ENCODE measurements at places on chromosomes 13 and 19. TPM values are rescaled to one million over a fixed set of nuclear protein-coding genes. Genes with fewer than 3 reads are reported as not detected.
A peak's percentile ranks its signal among the peaks of the same experiment; 100 is the strongest.

The ZNF418 gene
- 15.3 TPM for total RNA-seq

The BCL2L12 gene
- 7.1 TPM for total RNA-seq

GRCh38 chr13:84431646-84432045, 549.4 kb upstream of the SLITRK1 start:
- ATAC-seq = no peak

DNA sequence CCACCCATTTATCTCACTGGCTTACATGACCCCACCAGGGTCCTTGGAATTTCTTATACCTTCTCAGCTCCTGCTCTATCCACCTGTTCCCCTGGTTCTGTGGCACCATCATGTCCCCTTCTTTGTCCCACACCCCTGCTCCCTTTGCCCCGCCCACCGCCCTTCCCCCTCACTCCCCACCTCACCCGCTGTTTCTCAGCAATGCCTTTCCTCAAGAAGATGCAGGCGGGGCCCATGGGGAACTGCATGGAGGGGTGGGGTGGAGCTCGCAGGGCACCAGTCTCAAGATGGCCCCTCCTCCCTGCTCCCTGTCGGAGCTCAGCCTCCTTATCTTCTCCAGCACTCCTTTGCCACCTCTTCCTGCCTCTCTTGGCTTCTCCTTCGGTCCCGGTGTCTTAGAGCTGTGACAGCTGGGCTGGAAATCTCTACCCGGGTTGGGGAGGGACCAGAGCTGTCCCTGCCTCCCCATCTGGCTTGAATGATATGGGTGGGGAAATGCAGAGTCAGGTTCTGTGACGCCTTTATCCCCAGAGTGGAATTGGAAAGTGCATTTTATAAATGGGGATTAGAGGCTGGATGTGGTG, at the start of gene CABP5:
Gene CABP5, minus strand, starts transcription at position 405 of the 584 bp plus-strand sequence. Its CDS starts 157 bp downstream, at position 248.
- ATAC-seq = no peak

- no peak for ATAC-seq
Observed at GRCh38 chr19:17794731-17795494, at the start of gene B3GNT3. TSS of gene B3GNT3 (plus strand) at chr19:17795138. CDS start at chr19:17807808, 12,670 bp downstream.

The RAD23A gene
- 107 TPM for total RNA-seq

The CEACAM4 gene
- total RNA-seq = not detected

DNA sequence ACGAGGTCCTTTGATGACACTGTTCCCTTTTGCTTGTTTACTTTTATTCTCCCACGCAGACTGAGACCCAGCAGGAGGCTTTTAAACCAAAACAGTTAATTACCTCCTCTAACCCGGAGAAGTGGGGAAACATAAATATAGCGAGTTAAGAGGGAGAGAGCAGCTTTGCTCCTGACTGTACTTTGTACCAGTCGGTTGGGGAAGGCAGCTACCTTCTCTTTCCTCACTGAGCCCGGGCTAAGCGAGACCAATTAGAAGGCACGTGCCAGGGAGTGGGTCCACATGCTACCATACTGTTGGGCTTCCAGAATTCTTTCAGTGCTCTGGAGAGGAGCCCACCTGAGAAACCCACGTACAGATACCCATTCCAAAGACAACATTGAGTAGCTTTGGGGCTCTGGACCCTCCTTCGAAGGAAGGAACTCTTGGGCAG, 124.2 kb downstream of the ZIC5 start:
- ATAC-seq = no peak

The PODNL1 gene
- 0.71 TPM for total RNA-seq

GRCh38 chr13:96935901-96936300, 58.4 kb downstream of the OXGR1 start:
- no peak for ATAC-seq

DNA sequence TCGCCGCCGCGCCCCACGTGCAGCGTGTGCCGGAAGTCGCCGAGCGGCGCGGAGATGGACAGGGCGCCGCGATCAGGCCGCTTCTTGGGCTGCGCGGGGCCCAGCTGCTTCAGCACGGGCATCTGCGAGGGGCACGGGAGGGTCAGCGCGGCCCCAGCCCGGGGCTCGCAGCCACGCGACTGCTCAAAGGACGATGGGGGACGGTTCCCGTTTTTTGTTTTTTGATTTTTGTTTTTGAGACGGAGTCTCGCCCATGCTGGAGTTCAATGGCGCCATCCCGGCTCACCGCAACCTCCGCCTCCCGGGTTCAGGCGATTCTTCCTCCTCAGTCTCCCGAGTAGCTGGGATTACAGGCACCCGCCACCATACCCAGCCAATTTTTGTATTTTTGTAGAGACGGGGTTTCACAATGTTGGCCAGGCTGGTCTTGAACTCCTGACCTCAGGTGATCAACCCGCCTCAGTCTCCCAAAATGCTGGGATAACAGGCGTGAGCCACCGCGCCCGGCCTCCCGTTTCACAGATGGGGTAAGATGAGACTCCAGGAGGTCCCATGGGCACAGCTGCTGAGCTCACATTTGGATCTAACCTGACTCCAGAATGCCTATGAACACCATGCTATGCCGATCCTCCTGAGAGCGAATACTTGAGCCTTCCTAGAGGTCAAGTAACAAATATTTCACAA, 2.0 kb upstream of the LENG9 start:
- ATAC-seq = no peak

DNA sequence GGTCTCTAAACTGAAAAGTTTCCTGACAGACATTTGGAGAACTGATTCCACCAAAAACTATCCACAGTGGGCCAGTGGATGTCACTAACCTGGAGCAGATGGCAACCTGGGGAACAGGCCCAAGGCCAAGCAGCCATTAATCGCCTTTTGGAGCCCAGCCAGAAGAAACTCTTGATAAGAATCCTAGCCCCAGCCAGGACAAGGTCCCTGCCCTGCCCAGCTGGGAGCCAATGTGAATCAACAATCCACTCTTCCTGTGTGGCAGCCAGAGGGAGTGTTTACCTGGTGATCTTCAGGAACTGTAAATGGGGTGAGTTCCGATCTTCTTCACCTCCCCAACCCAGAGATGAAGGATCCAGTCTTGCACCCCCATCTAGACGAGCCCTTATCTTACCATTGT, 14.5 kb upstream of the IGSF23 start:
- no peak for ATAC-seq

GRCh38 chr13:71979616-71980015, 112.6 kb upstream of the DACH1 start:
- no peak for ATAC-seq

The PRR36 gene
- 0.64 TPM for total RNA-seq

The TPRX1 gene
- not detected for total RNA-seq

The ZNF230 gene
- total RNA-seq = 2.9 TPM

- peak; percentile 89 for ATAC-seq
Observed at GRCh38 chr13:111204438-111205177, 89.5 kb downstream of the ARHGEF7 start.

The IGLON5 gene
- 4.9 TPM for total RNA-seq

The ZNF534 gene
- total RNA-seq = 0.25 TPM

DNA sequence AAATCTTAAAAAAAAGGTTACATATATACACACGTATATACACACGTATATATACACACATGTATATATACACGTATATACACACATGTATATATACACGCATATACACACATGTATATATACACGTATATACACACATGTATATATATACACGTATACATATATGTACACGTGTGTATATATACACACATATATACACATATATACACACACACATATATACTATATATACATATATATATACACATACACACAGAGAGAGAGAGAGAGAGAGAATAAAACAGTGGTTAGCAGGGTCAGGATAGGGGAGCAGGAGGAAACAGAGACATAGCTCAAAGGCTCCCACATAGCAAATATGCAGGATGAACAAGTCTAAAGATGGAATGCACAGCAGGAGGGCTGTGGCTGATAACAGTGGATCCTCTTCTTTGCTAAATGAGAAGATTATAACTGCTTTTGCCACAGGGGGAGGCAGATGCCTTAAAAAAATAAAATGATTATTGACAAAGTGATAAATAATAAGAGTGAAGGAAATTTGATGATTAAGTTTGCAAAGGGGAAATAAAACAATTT, 714.5 kb downstream of the UQCRFS1 start:
- ATAC-seq = no peak
